ENCODE measurements at places on chromosomes 1 and 21.

DNA sequence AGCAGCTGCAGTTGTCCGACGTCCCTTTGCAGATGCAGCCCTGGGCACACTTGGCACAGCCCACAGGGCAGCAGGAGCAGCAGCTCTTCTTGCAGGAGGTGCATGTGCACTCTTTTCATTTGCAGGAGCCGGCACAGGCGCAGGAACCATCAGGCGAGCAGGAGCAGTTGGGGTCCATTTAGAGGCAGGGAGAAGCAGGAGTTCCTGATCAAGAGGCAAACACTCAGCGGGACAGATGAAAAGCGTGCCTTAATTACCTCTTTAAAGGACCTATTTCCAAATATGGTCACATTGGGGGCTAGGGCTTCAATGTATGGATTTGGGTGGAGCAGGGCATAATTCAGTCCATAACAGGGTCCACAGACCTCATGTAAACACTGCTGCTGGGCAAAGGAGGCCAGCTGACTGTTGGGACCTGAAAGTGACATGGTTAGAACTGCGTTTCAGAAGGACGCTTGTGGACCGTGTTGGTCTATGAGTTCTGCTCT lies 4.3 kb upstream of the CPLANE2 start:
- no peak for DNase-seq

GRCh38 chr21:39422527-39423241 lies 22.9 kb downstream of the LCA5L start:
- no peak for DNase-seq

DNA sequence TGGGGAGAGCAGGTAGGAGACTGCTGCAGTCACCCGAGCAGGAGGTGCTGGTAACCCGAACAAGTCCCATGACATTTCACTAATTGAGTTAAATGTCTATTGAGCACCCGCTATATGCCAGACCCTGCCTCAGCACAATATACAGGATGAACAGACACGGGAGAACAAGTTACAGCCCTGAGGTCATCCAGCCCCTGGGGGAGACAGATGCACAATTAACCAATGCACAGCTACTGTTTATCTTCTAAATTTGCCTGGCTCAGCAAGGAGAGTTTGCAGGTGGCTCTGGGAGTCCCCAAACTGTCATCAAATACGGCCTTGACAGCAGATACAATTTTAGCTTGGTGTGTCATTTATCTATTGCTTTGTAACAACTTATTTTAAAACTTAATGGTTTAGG lies 18.1 kb downstream of the CITED4 start:
- DNase-seq: no peak

DNA sequence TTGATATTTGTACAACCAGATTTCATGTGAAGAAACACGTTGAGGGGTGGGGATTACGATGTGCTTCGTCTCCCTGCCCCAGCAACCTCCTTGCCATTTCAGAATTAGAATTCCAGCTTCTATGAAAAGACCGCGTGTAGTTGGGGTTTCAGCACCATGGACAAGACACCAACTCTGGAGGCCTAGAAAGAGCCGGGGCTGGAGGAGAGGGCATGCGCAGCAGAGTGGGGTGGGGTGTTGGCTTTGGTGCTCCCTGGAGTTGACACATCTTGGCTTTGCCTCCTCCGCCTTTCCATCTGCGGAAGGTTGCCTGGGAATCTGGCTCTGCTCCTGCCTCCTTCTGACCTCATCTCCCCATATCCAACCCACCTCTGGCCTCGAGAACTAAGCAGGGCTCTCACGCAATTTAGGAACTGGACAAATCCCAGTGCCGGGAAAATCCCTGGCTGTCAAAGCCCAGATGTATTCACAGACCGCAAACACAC lies 11.8 kb downstream of the HTR6 start:
- DNase-seq: peak; percentile 38

- DNase-seq: no peak
These were observed 51.3 kb upstream of the GFI1 start for GRCh38 chr1:92538048-92538412.

DNA sequence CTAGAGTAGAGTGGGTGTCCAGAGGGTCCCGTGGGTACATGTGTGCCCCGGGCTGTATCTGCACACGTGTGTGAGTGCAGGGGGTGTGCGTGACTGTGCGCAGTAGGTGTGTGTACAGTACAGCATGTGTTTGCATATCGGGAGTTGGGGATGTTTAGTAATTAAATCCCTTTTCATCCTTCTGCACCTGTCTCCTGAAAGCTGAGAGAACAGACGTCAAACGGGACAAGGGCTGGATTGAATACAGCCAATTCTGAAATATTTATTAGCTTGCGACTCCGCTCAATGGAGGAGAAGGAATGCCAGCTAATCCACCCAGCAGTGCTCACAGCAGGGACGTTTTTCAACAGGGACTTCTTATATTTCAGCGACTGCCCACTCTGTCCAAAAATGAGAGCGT lies 44.7 kb upstream of the CASZ1 start:
- DNase-seq: no peak

GRCh38 chr1:214086945-214087344 lies 99.2 kb downstream of the PROX1 start:
- no peak for DNase-seq

GRCh38 chr1:157948312-157949073 lies 45.0 kb upstream of the KIRREL1 start:
- DNase-seq: no peak

- no peak for DNase-seq
These were observed 24.8 kb downstream of the PGM1 start for GRCh38 chr1:63618011-63618410.

- DNase-seq: no peak
These were observed 430.8 kb downstream of the DISC1 start for GRCh38 chr1:232057217-232057895.

- DNase-seq: no peak
These were observed 31.6 kb upstream of the TENT5C start for GRCh38 chr1:117574161-117574835.

- DNase-seq: peak; percentile 76
These were observed 35.6 kb upstream of the TMEM61 start for GRCh38 chr1:54944610-54945392.

DNA sequence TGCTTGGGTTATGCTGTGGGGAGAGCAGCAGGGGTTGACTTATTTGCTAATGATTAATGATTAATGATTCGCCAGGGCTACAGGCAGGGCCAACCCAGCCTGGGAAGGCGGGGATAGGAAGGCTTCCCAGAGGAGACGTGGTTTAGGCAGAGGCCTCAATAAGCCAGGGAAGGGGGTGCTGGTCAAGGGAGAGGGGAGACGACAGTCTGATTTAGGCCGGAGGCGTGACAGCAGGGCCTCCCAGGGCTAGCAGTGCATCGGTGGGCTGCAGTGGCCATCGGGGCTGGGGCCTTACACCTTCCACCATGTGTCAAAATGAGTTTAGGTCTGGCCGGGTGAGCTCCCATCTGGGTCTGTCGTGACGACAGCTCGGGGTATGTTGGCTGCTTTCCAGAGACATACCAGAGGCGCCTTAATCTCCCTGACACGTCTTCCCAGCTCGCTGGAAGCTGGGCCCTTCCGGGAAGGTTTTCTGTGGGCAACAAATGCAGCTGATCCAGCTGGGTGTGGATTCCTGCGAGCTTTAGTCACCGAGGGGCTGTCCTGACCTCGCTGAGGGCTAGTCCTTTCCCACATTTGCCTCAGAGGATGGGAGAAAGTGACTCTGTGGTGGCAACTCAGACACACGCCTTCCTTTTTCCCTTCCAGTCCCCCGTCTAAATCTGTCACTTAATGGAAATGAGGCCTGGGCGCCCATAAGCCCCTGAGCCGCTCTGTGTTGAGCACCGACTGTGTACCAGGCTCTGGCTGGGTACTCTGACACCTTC lies 3.7 kb upstream of the SLC1A7 start:
- peak; percentile 98 for DNase-seq

- no peak for DNase-seq
These were observed 590.3 kb downstream of the PTPRU start for GRCh38 chr1:29826646-29827045.

- no peak for DNase-seq
These were observed 3.5 kb upstream of the TSPAN1 start for GRCh38 chr1:46171351-46171750.

- no peak for DNase-seq
These were observed 231.9 kb downstream of the SDCCAG8 start for GRCh38 chr1:243487649-243488227.

DNA sequence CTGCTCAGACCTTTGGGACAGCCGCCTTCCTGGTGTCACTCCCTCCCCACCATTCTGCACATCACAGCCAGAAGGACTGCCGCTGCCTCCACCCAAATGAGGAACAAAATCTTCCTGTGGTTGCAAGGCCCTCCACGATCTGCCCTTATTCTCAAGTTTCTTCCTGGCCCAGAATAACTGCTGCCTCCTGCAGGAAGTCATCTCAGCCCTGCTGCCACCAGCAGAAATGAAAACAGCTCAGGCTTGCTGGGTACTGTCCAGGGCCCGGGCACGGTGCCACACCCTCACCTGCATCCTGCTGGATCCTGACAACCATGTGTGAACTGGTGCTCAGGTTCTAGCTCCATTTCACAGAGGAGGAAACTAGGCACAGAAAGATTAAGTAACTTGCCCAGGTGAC lies 2.8 kb downstream of the CLDN19 start:
- DNase-seq: no peak

- DNase-seq: no peak
These were observed 8.2 kb downstream of the THRAP3 start for GRCh38 chr1:36232212-36233095.

DNA sequence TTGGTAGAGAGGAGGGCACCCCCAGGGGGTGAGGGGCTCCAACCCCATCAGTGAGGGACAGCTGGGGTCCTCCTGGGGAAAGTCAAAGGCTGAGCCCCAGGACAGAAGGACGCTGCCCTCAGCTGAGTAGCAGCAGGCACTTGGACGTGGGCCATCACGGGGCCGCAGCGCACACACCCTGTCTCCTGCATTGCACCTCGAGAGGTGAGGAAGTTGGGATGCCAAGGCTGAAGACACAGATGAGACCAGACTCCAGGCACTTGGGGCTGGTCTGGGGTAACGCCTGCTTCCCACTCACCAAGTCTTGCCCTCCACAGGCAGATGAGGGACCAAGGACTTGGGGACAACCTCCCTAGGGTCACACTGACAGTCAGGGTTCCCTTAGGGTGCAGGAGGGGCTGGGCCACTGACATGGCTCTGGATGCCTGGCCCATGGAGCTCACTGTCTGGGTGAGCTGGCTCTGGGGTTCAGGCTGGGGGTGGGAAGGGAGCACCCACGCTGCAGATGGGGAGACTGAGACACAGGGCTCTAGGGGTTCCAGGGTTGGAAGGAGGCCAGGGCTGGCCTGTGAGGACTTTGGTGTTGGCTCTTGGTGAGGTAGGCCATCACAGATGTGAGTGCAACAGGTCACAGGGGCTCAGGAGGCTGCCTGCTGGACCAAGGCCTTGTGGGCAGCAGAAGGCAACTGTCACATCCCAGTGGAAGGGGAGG lies 16.6 kb upstream of the ZNF678 start:
- DNase-seq: no peak

GRCh38 chr1:61376151-61376550 lies 293.8 kb downstream of the NFIA start:
- no peak for DNase-seq

DNA sequence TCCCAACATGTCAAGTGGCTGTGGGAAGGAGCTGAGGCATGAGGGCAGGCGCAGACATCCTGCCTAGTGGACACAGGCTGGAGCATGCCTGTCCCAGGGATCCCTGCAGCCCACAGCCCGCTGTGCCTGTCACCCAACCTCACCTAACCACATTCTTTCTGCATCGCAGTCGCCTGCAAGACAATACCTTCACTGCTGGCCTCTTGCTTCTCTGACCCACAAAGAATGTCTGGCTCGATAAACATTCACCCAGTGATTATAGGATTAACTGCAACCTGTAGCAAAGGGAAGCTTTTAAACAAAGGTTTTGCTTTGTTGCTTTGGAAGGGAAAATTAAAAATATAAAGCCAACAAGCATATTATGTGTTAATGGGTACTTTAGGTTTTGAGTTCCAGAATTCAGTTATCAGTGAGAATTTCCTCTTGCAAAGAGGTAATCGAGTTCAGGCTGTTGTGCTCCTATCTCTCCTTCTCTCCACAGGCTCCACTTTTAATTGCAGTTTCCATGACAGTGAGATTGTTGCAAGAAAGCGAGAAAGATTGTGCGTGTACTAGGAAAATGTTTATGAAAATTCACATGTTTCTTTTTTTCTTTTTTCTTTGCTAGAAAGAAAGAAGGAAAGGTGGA lies 40.0 kb upstream of the ZNF648 start:
- DNase-seq: no peak

DNA sequence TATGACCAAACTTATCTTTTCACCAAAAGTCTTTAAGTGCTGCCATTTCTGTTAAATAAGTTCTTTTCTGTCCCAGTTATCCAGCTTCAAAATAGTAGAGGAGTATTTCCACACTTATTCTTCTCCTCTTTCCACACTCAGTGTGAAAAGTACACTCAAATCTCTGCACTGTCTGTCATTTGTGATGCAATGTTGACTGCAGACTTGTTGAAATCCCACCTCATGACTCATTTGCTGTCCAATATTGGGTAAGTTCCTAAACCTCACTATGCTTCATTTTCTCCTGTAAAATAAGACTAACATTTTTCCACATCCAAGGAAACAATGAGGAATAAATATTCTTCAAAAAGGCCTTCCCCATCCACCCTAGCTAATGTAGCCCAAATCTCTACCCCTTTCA lies 17.5 kb downstream of the LRRIQ3 start:
- DNase-seq: no peak

GRCh38 chr1:189899686-189900425 lies 577.8 kb downstream of the BRINP3 start:
- DNase-seq: no peak

- no peak for DNase-seq
These were observed 154.4 kb downstream of the PLPP3 start for GRCh38 chr1:56424744-56425493.

- DNase-seq: no peak
These were observed 214.5 kb downstream of the PATJ start for GRCh38 chr1:61956784-61957183.

GRCh38 chr1:89065079-89065868 lies at the start of gene GBP1:
TSS of gene GBP1 (minus strand) at chr1:89065208. CDS start at chr1:89063234, 1,974 bp downstream.
- DNase-seq: peak; percentile 81

DNA sequence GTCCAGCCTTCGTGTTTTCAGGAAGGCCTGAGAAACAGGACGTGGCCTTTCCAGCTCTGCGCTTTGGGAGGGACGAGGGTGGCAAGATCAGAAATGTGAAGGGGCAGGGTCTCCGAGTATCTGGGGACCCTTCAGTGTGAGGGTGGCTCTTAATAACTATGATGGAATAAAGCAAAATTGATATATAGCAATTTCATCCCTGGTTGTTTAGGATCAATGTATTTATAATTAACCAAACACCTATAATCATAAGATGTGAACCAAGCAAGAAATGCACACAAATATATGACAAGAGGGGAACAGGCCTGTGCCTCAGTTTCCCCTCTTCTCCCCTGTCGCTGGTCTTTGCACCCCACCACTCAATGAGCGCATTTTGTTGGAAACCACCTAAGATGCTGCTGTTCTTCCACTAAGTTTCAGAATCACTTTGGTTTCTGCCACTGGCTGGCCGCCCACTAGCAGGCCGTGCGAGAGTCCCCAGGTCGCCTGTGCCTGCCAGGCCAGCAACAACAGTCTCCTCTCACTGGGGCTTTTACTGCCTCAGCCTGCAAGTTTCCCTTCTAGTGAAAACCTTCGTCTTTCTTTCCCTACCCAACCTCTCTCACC lies 36.6 kb downstream of the UBASH3A start:
- no peak for DNase-seq
